ENCODE measurements at places on chromosomes 7 and 10. TPM values are rescaled to one million over a fixed set of nuclear protein-coding genes. Genes with fewer than 3 reads are reported as not detected.

The RBM28 gene
- 56.7 TPM for total RNA-seq

- no peak for DNase-seq
Measured at GRCh38 chr7:138895679-138896078, 85.5 kb downstream of the KIAA1549 start.

GRCh38 chr10:12214093-12214492 is 18.1 kb downstream of the CDC123 start:
- no peak for DNase-seq

DNA sequence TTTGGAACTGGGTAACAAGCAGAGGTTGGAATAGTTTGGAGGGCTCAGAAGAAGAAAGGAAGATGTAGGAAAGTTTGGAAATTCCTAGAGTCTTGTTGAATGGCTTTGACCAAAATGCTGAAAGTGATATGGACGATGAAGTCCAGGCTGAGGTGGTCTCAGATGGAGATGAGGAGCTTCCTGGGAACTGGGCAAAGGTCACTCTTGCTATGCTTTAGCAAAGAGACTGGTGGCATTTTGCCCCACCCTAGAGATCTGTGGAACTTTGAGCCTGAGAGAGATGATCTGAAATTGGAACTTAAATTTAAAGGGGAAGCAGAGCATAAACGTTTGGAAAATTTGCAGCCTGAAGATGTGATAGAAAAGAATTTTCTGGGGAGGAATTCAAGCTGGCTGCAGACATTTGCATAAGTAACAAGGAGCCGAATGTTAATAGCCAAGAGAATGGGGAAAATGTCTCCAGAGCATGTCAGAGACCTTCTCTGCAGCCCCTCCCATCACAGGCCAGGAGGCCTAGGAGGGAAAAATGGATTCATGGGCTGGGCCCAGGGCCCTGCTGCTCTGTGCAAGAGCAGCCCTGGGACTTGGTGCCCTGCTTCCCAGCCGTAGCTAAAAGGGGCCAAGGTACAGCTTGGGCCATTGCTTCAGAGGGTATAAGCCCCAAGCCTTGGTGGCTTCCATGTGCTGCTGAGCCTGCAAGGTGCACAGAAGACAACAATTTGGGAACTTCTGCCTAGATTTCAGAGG is 3.6 kb downstream of the PDSS1 start:
- DNase-seq, result no peak

DNA sequence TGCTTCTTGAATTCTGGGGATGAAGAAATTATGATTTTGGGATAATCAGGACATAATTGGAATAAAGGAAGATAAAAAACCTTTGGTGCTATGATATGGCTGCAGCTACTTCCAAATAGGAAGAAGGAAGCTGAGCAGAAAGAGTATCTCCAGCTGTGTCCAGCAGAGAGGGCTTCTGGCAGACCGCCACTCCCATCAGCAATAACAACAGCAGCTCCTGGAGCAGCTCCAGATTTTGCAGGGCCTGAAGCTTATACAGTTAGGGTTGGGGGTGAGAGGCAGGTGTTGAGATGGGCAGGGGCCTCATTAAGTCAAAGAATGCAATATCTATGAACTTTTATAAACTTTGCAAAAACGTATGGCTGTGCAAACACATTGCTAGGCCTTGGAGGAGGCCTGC is 62.3 kb downstream of the C10orf120 start:
- DNase-seq, result no peak
